ENCODE measurements at places on chromosomes 5 and 9.

DNA sequence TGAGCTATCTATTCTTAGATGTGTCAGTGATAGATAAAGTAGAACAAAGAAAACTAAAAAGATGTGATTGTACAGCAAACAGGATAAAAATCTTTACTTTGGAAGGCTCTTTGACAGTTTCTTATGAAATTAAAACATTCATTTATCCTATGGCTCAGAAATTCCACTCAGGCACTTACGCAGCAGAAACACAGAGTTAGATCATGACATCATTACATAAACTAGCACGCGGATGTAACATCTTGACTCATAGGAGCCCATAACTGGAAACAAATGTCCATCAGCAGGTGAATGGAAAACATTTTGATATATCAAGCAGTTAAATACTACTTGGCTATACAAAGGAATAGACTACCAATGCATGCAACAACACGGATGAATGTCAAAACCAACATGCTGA is 45.3 kb downstream of the ICE1 start:
- DNase-seq = no peak

GRCh38 chr9:4596165-4596922 is 65.8 kb upstream of the PLPP6 start:
- no peak for DNase-seq

GRCh38 chr9:112750764-112751055 is 150 bp downstream of the SNX30 start:
- DNase-seq = no peak

DNA sequence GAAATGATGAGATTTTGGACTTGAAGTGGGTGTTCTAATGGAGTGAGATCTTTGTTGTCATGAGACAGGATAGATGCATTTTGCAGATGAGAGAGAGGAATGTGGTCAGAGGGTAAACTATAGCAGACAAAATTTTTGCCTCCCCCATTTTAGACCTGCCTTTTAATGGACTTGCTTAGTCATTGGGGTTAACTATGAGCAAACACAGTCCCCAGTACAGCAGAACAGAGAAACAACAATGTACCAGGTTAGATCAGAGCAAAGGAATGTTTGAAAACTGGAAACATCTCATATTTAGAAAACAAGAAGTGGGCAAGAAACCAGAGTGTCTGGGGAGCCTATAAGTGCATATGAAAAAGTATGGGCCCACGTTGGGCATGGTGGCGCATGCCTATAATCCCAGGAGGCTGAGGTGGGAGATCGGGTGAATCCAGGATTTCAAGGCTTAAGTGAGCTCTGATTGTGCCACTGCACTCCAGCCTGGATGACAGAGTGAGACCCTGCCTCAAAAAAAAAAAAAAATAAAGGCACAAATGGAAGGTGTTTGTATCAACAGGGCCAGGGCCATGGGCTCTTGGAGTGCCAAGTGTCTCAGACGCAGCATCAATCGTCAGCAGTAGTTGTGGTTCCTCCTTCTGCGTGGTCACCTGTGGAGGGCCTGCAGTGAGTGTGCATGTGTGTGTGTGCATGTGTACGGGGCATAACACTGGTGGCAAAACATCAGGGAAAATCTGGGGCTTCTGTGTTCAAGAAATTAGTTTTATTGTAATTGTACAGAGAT is 214.4 kb upstream of the S1PR3 start:
- no peak for DNase-seq

DNA sequence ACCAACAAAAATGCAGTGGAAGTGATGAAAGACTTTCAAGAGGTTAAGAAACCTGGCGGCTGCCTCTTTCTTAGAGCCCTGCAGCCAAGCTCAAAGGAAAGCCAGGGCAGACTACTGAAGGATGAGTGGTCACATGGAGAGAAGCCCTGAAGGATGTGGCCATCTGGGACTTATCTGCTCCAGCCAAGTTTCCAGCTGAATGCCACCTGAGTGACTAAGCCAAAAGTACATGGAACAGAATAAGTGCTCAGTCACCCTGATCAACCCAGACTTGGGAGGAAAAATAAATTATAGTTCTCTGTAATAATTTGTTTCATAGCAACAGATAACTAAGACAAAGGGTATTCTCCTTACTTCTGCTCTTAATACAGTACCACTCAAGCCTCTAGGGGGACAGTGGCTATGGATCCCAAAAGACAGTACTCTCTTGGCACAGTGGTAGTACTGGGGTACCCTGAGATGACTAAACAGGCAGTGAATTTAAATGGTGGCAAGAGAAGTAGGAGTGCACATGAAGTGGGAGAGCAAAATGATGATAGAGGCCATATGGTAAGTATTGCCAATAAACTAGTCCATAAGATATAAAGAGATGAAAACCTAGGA is 182.3 kb downstream of the ELAVL2 start:
- no peak for DNase-seq

DNA sequence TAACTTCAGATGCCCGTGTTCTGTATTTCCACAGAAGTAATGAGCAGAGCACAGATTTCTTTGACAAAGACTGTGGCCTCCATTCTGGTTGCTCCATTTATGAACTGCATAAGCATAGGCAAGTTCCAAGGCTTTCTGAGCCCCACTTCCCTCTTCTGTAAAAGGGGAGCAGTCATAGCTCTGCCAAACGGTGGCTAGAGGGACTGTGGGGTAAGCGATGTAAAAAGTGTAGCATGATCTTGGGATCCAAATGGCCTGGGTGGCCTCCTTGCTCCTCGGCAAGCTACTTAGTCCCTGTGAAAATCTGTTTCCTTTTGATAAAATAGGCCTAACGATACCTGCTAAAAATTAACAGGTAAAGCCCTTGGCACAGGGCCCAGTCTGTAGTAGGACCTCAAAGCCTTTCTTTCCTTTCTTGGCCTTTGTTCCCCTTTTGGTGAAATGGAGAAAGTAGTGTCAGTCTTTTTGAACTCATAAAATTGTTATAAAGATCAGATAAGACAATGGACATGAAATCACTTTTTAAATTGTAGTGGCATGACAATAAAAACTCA is 646.6 kb downstream of the ACTL7B start:
- DNase-seq = no peak

DNA sequence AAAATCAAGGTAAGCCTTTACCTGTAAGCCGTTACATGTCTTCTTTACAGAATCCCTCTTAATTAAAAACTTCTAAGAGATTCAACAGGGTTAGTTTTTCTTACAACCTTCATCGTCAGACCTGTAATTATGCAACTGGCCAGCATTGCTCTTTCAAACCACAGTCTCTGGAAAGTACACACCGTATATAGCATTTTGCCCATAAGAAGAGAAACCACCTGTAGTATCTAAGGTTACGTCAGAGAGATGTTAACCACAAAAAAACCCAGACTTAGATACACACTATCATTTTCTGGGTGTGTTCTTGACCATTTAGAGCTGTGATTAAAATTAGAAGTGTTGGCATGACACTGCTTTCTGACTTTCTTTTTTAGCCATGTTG is 140.0 kb downstream of the MUSK start:
- DNase-seq = no peak

DNA sequence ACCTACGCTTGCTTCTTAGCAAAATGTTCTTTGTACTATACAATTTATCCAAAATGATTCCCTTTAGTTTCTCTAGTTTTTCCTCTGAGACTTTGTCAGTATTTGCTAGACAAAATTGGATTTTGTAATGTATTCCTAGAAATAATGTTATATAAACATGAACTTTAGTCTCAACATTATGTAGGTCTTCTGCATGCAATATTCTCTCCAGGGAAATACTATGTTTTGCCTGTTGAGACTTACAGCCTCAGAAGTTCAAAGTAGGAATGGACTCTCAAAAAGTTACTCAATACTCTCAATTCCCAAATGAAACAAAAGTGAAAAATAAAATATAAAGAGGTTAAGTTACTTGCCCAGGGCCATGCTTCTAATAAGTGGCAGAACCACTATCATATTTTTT is 24.8 kb upstream of the SMC2 start:
- DNase-seq = no peak

GRCh38 chr5:84249918-84250630 is 134.6 kb downstream of the EDIL3 start:
- DNase-seq = no peak

DNA sequence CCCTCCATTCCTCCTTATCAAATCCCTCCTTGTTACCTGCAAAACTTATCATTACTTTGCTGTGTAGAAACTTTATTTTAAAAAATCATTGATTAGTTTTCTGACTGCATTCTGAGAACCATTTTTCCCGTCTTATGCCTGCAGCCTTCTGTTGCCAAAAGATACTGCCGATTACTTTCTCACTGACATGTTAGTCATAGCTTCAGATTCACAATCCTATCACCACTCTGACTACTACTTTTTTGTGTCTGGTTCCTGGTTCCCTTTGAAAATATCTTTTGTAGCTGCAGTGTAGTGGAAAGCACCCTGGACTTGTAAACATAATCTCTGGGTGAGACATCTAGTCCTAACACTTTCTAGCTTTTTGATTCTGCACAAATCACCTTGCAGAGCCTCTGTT is 71.7 kb downstream of the NR2F1 start:
- no peak for DNase-seq

- peak; percentile 19 for DNase-seq
Measured at GRCh38 chr5:129904667-129905472, 605 bp downstream of the CHSY3 start.

DNA sequence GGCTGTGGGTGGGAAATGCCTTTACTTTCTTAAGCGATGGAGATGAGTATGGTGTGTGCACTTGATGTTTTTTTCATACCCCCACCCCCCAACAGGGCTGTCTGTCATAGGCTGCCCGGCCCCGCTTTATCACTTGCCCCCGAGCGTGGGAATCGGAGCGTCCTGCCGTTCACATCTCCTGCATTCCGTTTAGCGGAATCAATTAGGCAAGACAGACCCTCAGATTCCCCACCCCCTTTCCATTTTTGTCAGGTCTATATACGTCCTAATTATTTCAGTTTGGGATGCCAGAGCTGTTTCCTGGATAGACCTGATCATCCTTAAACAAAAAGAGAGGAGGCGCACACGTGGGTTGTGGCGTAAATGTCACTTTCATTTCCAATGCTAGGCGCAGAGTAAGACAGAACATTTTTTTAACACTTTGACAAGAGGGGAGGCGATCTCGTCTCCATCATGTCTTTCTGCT is 217.2 kb downstream of the MEF2C start:
- no peak for DNase-seq

- no peak for DNase-seq
Measured at GRCh38 chr9:74431467-74431866, 65.7 kb upstream of the RORB start.

DNA sequence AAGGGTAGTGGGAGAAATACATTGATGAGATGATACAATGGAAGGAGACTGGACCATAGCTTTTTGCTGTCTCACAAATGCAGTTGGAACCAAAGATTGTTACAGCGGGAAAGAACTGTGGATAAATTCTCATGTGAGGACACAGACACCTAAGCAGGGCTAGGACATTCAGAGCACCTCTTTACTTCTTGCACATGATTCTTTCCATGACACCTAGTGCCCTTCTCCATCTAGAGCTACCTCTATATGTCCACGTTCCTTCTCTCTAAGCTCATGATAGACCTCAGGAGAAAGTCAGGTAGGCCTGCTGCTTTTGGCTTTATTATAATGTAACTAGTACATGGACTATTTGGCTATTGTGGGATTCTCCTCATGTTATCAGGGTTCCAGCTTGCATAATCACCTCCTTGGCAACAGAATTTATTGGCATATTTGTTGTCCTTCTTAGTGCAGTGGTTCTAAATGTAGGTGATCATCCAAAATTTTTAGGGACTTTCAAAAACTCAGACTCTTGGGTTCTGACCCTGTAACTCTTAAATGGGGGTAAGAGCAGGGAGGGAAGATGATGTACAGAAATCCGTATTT is 27.2 kb downstream of the NR3C1 start:
- DNase-seq = no peak

DNA sequence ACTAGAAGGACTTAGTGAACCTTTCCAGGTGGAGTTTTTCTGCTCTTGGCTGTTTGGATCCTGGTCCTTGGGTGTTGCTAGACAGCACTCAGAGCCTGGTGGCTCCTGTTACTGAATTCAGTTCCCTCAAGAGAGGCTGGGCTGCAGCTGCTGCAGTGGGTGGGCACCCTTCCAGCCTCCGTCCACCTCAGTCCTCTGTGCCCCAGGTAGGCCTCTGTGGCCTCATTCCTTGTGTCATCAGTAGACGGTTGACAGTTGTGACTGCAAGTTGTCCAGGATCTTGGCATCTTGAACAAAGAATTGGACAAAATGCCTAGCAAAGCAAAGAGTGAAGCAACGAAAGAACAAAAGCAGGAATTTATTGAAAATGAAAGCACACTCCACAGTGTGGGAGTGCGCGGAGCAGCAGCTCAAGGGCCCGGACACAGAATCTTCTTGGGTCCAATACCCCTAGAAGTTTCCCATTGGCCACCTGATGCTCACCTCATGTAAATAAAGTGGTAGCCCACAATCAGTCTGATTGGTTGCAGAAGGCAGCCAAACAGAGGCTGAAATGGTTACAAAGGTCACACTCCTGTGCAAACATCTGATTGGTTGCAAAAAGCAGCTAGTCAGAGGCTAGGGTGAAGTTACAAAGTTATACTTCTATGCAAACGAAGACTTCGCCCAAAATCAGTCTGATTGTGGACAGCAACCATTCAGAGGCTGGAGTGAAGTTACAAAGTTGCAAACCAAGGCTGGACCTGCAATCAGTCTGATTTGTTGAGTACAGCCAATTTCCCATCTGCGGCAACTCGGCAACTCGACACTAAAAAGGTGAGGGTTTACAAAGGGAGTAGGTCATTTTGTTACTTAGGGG is 40.1 kb downstream of the F2R start:
- no peak for DNase-seq

DNA sequence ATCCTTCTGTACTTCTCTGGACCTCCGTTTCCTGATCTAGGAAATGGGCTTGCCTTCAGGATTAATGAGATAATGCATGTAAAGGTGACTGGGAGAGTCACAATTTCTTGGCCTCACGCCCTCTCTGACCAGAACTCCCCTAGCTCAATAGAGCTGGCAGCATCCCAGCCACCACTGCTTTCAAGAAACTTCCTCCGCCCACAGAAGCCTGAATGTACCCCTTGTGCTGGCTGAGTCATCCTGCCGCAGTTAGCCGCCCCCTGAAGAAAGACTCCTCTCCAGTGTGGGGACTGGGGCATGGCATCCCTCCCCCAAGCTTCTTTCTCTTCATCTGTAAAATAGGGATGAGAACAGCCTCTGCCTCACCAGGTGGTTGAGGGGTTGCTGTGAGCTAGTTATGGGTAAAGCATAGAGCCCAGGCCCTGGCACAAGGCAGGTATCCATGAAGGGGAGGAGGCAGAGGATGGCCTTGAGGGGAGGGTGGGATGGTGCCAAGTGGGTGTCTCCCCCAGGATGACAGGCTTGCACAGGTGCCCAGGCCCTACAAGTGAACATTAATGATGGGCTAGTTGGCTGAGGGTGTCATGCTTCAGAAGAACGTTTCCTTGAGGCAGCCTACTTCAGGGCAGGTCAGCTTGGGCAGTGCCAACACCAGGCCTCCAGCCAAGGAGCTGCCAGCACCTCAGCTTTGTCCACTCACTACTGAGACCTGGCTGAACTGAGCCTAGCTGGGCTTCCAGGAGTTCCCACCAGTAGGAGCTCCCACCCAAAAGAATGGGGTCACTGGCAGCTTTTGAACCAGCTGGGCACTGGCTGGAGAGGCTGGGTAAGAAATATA is 3.4 kb downstream of the PDLIM4 start:
- peak; percentile 39 for DNase-seq

DNA sequence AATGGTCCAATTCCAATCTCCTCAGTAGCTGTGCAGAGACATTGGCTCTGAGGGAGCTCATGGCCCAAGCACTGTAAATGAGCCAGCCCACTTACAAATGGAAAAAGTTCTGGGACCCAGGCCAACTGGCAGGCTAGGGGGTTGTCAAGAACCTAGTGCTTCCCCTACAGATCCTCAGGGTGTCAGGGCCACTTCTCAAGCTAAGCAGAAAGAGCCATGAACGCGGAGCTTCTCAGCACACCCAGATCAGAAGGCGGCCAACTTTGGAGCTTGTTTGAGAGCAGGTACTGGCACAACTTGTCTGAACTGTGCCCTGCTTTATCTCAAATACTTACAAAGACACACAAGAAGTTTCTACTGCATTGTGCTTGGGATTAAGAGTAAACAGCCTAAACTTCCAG is 17.5 kb downstream of the TLE1 start:
- peak; percentile 93 for DNase-seq
